A172 (cell line): ENCODE measurements at places on chromosomes 3 and 15. TPM values are rescaled to one million over a fixed set of nuclear protein-coding genes. Genes with fewer than 3 reads are reported as not detected.

GRCh38 chr15:85456798-85457197 is 76.4 kb downstream of the AKAP13 start:
- DNase-seq, result no peak

DNA sequence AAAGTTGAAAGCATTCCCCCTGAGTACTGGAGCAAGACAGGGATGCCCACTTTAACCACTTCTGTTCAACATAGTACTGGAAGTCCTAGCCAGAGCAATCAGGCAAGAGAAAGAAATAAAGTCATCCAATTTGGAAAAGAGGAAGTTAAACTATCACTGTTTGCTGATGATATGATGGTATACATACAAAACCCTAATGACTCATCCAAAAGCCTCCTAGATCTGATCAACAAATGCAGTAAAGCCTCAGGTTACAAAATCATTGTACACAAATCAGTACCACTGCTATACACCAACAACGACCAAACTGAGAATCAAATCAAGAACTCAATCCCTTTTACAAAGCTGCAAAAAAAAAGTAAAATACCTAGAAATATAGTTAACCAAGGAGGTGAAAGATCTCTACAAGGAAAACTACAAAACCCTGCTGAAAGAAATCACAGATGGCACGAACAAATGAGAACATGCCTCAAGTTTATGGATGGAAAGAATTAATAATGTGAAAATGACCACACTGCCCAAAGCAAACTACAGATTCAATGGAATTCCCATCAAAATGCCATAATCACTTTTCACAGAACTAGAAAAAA is 40.3 kb downstream of the RPL39L start:
- DNase-seq, result no peak

- peak; percentile 6 for DNase-seq
Measured at GRCh38 chr15:66359740-66360139, 3.3 kb upstream of the TIPIN start.

DNA sequence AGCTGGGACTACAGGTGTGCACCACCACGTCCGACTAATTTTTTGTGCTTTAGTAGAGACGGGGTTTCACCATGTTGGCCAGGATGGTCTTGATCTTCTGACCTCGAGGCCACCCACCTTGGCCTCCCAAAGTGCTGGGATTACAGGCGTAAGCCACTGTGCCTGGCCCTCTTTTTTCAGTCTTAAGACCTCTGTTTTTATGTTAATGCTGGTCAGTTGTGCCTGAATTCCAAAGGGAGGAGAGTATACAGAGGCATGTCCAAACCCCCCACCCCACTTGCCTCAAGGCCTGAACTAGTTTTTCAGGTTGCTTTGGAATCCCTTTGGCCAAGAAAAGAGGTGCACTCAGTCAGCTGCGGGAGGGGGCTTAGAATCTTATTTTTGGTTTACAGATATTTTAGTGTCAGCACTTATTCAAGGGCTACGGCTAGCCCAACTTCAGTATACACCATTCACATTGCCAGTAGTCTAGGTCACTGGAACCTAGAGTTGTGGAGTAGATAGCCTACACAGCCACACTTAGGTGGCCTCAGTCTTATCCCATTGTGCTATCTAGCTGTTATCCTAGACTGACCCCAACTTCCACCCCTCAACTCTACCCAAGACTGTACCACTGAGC is 128.0 kb upstream of the TPM1 start:
- no peak for DNase-seq

DNA sequence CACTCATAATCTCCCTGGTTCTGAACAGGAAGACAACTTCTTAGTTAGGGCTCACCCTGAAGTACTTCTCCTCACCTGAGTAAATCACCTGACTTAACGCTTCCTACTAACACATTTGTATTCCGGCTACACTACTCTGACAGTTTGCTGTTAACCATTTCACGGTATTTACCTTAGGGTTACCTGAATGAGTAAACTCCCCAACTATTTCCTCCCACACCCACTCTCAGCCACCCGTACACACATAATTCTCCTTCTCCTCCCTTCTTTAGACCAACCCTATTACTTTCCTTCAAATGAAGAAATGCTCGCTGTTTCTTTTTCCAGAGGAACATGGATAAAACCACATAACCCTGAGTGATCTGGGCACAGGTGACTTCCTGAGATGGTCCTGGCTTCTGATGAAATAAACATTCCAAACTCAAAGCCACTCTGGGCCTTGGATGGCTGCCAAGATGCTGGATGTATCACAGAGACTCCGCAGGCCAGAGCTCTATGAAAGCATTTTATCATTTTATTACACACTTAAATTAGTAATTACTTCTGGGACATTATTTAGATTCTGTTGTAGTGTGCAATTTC is 183.6 kb upstream of the ATP11B start:
- peak; percentile 14 for DNase-seq

- no peak for DNase-seq
Measured at GRCh38 chr3:174146008-174146407, 713.1 kb upstream of the NAALADL2 start.

- DNase-seq, result no peak
Measured at GRCh38 chr3:181635141-181635540, 76.6 kb upstream of the SOX2 start.

- DNase-seq, result no peak
Measured at GRCh38 chr15:70876011-70876410, 16.2 kb downstream of the THAP10 start.

GRCh38 chr3:79286882-79287281 is 480.9 kb downstream of the ROBO1 start:
- DNase-seq, result no peak

DNA sequence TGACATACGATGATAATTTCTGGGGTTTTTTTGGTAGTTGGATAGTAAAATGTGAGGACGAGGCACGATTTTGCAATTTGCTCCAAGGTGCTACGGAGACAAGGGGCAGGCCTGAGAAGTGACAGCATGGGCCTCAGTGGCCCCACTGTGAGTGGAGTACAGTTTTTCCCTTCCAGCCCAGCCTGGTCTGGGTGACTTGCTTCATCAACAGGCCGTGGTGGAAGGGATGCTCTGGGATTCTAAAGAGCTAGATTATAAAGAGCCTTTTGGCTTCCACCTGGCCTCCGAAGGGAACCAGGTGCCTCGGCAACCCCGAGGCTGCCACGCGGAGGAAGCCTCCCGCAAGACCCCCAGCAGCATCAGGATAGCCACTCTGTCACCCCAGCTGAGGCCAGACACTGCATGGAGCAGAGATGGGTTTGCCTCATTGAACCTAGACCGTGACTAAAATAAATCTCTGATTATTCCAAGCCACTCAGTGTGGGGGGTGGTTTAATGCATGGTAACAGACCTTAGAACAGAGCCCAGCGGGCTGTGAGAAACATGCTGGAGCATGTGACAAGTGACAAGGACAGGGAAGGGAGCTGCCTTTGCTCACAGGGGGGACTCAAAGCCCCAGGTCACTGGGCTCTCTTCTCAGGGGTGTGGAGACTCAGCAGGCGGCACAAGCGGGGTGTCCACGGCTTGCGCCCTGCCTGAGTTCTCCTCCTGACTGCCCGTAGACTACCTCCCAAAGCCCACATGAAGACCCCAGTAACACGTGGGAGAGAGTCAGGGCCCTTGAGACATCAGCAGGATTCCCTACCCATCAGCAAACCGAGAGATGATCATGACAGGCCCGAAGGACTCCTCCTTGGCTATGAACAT is 22.6 kb upstream of the SLC41A3 start:
- DNase-seq, result no peak

- DNase-seq, result no peak
Measured at GRCh38 chr3:46559091-46559704, 6.9 kb downstream of the LRRC2 start.

GRCh38 chr15:32747921-32748342 is 30.1 kb downstream of the GREM1 start:
- no peak for DNase-seq

- no peak for DNase-seq
Measured at GRCh38 chr15:62327406-62327805, 162.3 kb upstream of the C2CD4B start.

DNA sequence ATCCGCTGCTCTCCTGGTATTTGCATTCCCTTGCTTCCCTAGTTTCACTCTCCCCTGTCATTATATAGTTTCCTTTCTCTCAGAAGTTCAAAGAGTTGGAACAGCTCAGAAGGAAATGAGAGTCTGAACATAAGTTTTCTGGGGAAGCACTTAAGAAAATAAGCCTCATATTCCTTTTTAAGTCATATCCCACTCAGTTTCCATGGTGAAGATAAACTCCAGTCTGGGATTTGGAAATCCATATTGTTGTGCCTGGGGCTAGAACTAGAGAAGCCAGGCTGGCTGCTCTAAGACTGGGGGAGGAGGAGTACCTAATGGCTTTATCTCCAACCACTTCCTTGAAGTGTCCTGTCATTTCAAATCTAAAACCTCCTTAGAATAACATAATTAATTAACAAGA is 134.2 kb upstream of the ALCAM start:
- no peak for DNase-seq

DNA sequence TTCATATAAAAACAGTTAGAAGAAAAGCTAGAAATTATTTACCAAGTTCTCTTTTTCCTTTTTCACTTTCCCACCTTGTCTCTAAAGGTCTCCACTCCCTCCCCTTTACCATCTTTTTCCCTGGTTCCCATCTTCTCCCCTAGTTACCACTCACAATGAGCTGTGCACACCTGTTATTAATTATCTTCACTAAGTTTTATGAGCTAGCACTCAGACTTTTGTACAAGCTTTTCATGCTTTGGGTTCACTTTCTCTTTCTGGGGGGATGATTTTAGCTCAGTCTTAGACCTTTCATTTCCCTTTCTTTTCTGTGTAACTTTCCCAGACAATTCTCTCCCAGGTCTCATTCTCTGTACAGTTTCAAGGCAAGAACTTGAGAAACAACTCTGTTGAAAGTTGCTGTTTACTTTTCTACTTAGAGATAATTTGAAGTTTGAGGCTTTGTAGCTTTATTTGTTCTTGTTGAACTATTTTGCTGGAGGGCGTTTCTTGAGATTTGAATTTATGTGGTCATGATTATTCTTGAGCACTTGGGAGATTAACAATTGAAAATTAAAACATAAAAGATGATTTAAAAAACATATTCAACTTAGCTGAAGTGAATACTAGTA is 24.0 kb upstream of the AADAC start:
- no peak for DNase-seq

ZPLD1 gene
- not detected in 2 replicates for total RNA-seq

IL17RC gene
- 50.6 and 58.7 TPM in 2 replicates for total RNA-seq

SLC28A2 gene
- total RNA-seq, result not detected in 2 replicates

CCDC191 gene
- total RNA-seq, result 5.6 and 7.0 TPM in 2 replicates

DAZL gene
- not detected in 2 replicates for total RNA-seq

CD200 gene
- not detected in 2 replicates for total RNA-seq

CFAP20DC gene
- total RNA-seq, result 6.5 and 6.8 TPM in 2 replicates

CADPS gene
- not detected in 2 replicates for total RNA-seq
